Activated T-cell treated with anti-CD3 and anti-CD28 coated beads, Interleukin-2, amount 50 U/mL, for 24 hours (primary cell): ENCODE measurements at places on chromosomes 11 and 22.

DNA sequence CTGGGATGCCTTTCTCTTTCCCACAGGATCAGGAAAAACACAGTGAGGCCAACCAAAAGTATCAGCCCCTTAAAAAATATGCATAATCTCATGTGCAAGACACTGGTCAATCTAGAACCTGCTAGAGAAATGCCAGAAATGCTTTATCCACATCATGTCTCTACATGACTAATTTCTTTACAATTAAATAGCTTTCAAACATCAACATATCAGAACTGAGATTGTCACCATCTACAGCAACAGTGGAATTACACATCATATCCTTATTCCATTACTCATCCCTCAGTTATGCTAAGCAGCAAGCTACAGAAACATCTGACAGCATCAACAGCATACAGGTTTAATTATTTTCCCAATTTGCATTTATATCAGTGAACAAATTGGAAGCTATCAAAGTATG lies 78.8 kb downstream of the DDIAS start:
- H3K4me1 ChIP-seq = peaks cover 53% of the 10 kb centered on the region
- peaks cover 38% of the 10 kb centered on the region for H3K36me3 ChIP-seq
- no peaks in the 10 kb centered on the region for H3K27me3 ChIP-seq

GRCh38 chr22:41975299-41976069 lies 6.2 kb downstream of the SEPTIN3 start:
- H3K27me3 ChIP-seq = peaks cover 62% of the 10 kb centered on the region
- H3K4me3 ChIP-seq = peak overlapping the region; percentile 68
- peak overlapping the region; percentile 42 for H3K27ac ChIP-seq
- no peaks in the 10 kb centered on the region for H3K36me3 ChIP-seq
- no peak for DNase-seq

DNA sequence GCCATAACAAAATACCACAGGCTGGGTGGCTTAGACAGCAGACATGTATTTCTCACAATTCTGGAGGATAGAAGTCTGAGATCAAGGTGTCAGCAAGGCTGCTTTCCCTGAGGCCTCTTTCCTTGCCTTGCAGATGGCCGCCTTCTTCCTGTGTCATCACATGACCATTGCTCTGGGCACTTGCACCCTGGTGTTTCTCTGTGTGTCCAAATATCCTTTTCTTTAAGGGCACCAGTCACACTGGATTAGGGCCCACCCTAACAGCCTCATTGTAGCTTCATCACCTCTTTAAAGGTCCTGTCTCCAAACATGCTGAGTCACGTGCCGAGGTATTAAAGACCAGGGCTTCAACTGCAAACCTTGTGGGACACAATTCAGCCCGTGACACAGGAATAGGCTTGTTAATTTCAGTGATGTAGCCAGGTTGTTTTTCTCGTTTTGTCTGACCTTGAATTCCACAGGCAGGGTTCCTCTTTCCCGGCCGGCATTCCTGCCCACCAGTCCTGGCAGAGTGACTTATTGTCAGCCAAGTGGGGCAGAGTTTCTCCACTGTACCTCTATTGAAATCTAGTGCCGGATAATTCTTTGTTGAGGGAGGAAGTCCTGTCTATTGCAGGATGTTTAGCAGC lies 100.1 kb downstream of the KCNQ1OT1 start:
- H3K4me1 ChIP-seq = no peaks in the 10 kb centered on the region
- peaks cover 40% of the 10 kb centered on the region for H3K36me3 ChIP-seq
- no peak for DNase-seq
- H3K4me3 ChIP-seq = no peak overlapping the region
- no peak overlapping the region for H3K27ac ChIP-seq

DNA sequence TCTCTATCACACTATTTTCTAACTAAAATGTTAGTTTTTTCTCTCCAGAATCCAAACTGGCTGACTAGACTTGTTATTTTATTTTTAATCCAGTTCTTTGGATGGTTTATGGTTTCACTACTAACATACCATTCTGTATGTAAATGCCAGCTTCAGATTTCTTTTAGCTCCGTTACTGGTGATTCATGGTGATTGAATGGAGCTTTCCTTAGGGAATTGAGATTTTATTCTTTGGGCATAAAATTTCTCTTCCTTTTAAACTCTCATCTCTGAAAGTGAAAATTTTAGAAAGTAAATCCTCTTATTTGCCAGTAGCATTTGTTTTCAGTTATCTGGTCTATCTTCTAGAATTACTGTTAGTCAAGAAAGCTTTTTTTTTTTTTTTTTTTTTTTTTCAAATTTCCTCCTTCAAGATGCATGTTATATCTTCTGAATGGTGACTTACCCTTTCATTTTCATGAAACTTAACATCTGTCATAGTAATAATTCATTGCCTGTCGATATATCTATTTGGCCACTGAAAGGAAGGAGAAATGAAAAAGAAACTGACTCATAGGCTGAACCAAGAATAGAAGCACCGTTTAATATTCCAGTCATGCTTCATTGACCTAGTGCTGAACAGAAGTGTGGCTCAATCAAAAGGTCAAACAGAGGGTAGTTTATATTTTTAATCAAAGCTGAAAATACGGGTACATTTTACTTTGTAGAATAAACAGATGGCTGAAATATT lies 6.4 kb downstream of the ENDOD1 start:
- no peak overlapping the region for H3K4me3 ChIP-seq
- DNase-seq = no peak
- peaks cover 60% of the 10 kb centered on the region for H3K4me1 ChIP-seq
- H3K27ac ChIP-seq = peak overlapping the region; percentile 7

GRCh38 chr11:22342211-22343031 lies 4.2 kb downstream of the SLC17A6 start:
- H3K36me3 ChIP-seq = no peaks in the 10 kb centered on the region
- H3K4me1 ChIP-seq = peaks cover 31% of the 10 kb centered on the region
- no peak overlapping the region for H3K4me3 ChIP-seq
- H3K27ac ChIP-seq = no peak overlapping the region
- H3K27me3 ChIP-seq = peaks cover 78% of the 10 kb centered on the region
- DNase-seq = no peak

DNA sequence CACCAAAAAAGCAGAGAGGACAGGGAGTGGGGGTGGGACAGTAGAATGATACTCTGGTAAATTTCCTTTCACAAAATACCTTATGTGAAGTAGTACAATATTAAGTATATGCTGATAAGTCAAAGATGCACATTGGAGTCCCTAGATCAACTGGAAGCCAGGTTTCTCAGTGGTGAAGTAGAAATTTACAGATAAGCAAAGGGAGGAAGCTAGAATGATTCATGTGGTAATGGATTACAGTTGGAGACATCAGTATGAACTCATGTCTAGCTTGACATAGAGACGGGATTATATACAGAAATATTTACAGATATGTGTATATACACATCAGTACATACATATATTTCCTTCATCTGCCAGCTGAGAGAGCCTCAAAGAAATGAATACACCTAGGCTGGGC lies 21.5 kb downstream of the PLEKHB1 start:
- H3K27ac ChIP-seq = no peak overlapping the region
- H3K4me3 ChIP-seq = no peak overlapping the region
- no peak for DNase-seq
- H3K4me1 ChIP-seq = peaks cover 6% of the 10 kb centered on the region
- H3K36me3 ChIP-seq = no peaks in the 10 kb centered on the region

- H3K36me3 ChIP-seq = no peaks in the 10 kb centered on the region
- DNase-seq = no peak
- H3K4me1 ChIP-seq = no peaks in the 10 kb centered on the region
- H3K4me3 ChIP-seq = no peak overlapping the region
Observed at GRCh38 chr11:102171101-102171500, 60.9 kb downstream of the YAP1 start.

- DNase-seq = peak; percentile 7
- H3K36me3 ChIP-seq = no peaks in the 10 kb centered on the region
- no peaks in the 10 kb centered on the region for H3K4me1 ChIP-seq
- no peak overlapping the region for H3K4me3 ChIP-seq
- no peak overlapping the region for H3K27ac ChIP-seq
Observed at GRCh38 chr22:44261164-44261860, 51.4 kb downstream of the SHISAL1 start.

DNA sequence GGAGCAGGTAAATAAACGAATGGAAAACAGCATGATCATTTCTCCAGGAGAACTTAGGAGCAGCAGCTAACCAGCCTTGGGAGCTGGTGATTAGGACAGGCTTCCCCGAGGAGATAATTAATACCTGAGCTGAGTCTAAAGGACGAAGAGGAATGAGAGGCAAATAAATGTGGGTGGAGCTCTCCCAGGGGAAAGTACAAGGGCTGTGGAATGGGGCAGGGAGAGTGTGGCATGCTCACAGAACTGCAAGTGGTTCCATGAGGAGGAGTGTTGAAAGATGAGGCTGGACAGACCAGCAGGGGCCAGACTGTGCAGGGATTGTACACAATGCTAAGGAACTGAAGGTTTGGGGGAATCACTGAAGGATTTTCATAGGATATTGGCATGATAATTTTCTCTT lies 14.2 kb upstream of the TLCD5 start:
- H3K36me3 ChIP-seq = no peaks in the 10 kb centered on the region
- H3K27me3 ChIP-seq = peaks cover 18% of the 10 kb centered on the region
- H3K4me3 ChIP-seq = no peak overlapping the region
- DNase-seq = no peak
- no peaks in the 10 kb centered on the region for H3K4me1 ChIP-seq
- no peak overlapping the region for H3K27ac ChIP-seq

DNA sequence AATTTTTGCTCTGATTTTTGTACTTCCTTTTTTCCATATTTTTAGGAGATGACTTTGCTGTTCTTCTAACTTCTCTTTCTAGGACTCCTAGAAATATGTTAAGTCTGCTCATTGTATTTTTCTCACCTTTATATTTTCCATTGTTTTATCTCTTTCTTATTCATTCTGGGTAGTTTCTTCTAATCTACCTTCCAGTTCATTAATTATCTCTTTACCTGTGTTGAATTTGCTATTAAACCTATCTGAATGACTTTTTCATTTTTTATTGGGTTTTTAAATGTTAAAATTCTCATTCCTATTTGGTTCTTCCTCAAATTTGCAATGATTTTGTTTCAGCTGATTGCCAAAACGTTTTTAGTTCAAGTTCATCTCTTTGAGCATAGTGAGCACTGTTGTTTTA lies 27.8 kb upstream of the EHF start:
- no peak for DNase-seq
- H3K4me1 ChIP-seq = no peaks in the 10 kb centered on the region

- peaks cover 3% of the 10 kb centered on the region for H3K4me1 ChIP-seq
- H3K36me3 ChIP-seq = no peaks in the 10 kb centered on the region
- no peak overlapping the region for H3K27ac ChIP-seq
Observed at GRCh38 chr22:35479985-35480550, 60.6 kb upstream of the RASD2 start.

DNA sequence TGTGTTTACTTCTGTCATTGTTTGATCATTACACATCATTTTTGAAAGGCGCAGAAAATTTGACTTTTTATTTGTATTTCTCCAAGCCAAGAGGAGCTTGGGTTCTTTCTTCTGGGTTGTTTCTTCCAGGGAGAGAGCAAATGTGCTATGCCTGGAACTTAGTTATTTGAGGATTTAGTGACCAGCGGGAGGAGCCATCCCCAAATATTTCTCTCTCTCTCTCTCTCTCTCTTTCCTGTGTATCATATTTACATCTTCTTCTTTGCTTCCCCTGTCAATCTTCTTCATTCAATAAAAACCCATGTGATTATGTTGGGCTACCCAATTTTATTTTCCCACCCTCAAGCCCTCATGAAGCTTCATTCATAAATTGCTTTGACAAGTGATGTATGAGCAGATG lies 534.5 kb downstream of the LRRC4C start:
- DNase-seq = no peak
- no peaks in the 10 kb centered on the region for H3K27me3 ChIP-seq
- no peak overlapping the region for H3K4me3 ChIP-seq
- H3K4me1 ChIP-seq = no peaks in the 10 kb centered on the region
- no peak overlapping the region for H3K27ac ChIP-seq

GRCh38 chr11:44885919-44886789 lies 64.5 kb downstream of the TP53I11 start:
- no peak for DNase-seq
- no peak overlapping the region for H3K27ac ChIP-seq
- H3K27me3 ChIP-seq = no peaks in the 10 kb centered on the region
- H3K4me1 ChIP-seq = peaks cover 6% of the 10 kb centered on the region
- H3K4me3 ChIP-seq = no peak overlapping the region

GRCh38 chr22:21762712-21763581 lies 27.4 kb upstream of the YPEL1 start:
- H3K4me3 ChIP-seq = peak overlapping the region; percentile 28
- H3K4me1 ChIP-seq = peaks cover 76% of the 10 kb centered on the region
- H3K36me3 ChIP-seq = peaks cover 95% of the 10 kb centered on the region
- no peaks in the 10 kb centered on the region for H3K27me3 ChIP-seq
- H3K27ac ChIP-seq = peak overlapping the region; percentile 72

GRCh38 chr11:35337136-35337913 lies 82.0 kb downstream of the SLC1A2 start:
- H3K4me1 ChIP-seq = peaks cover 46% of the 10 kb centered on the region
- H3K4me3 ChIP-seq = no peak overlapping the region
- no peak for DNase-seq
- no peaks in the 10 kb centered on the region for H3K36me3 ChIP-seq

- DNase-seq = no peak
- H3K27ac ChIP-seq = peak overlapping the region; percentile 88
- peaks cover 11% of the 10 kb centered on the region for H3K4me1 ChIP-seq
- peaks cover 100% of the 10 kb centered on the region for H3K36me3 ChIP-seq
Observed at GRCh38 chr22:36300396-36301212, 47.7 kb downstream of the APOL1 start.

DNA sequence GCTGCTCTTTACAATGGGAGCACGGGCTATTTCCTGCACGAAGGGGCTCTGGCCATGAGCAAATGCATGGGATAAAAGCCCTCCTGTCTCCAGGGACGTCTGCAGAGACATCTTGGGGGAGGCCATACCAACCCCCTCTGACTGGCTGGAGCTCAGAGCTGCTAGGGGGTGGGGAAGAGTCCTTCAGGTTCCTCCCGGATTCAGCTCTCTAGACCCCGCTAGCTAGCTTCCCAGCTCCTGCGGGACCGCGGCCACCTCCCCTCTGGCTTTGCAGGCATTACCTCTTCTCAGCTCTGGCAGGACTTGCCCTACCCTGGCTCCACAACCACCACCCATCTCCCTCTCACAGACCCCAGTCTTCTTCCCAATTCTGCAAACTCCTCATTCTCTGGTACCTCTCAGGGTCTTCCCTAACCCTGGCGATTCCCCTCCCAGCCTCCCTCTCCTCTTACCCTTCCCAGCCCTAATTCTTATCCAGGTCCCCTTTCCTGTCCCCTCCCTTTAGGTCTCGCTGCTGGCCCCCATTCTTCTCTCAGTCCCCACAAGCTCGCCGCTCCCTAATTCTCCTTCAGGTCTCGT lies 802 bp downstream of the SYT13 start:
- no peaks in the 10 kb centered on the region for H3K36me3 ChIP-seq
- peaks cover 70% of the 10 kb centered on the region for H3K27me3 ChIP-seq
- DNase-seq = no peak
- H3K4me3 ChIP-seq = no peak overlapping the region
- H3K27ac ChIP-seq = no peak overlapping the region

DNA sequence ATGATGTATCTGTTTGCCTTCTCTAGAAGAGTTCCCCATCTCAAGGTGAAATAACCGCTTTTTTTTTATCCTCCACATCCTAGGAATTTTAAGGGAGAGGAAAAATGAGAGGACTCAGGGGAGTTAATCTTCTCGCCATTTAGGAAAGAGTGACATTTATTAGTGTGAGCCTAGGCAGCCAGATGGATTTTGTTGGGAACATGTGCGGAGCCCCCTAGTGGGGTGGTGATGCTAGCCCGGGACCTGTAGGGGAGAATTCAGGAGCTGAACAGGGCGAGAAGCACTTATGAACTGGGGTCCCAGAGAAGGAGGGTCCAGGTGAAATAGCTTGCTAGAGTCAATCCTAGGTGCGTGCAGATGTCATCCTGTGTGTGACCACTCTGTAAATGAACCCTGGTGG lies 10.7 kb downstream of the IL17RA start:
- peak; percentile 26 for DNase-seq
- H3K4me3 ChIP-seq = no peak overlapping the region
- peaks cover 89% of the 10 kb centered on the region for H3K4me1 ChIP-seq
- no peak overlapping the region for H3K27ac ChIP-seq
